ENCODE measurements at places on chromosomes 16 and 17.

GRCh38 chr16:9169094-9169493 is 77.7 kb downstream of the HAPSTR1 start:
- DNase-seq, result no peak

- DNase-seq, result no peak
Measured at GRCh38 chr16:2252806-2253148, 1.4 kb upstream of the ECI1 start.

- peak; percentile 15 for DNase-seq
Measured at GRCh38 chr16:1105888-1106620, 10.0 kb upstream of the C1QTNF8 start.

GRCh38 chr16:67084345-67085028 is 25.3 kb upstream of the PHAF1 start:
- DNase-seq, result no peak

DNA sequence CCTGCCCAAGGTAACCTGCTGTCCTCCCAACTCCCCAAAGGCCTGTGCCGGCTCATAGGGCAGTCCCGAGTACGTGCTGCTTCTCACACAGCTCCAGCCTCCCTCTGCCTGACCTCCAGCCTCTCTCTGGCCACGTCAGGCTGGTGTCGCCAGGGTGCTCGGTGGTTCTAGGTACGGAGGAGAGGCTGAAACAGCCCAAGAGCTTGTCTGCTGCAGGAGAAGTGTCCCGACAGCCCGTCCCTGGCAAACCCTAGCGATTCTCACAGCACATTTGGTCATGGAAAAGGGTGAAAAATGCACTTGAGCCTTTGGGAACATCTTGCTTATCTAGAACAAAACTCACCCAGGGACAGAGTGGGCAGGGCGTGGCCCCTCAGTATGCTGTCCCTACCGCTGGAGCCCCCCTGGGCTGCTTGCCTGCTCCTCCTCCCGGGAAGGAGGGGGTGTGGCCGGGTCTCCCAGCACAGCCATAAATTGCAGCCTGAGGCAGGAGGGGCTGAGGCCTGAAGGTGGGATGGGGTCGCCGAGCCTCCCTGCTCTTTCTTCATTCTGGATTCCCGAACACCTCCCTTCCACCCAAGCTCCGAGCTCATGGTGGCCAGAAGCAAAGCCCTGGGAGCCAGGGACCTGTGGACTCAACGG is 40.4 kb downstream of the TIMM22 start:
- no peak for DNase-seq

DNA sequence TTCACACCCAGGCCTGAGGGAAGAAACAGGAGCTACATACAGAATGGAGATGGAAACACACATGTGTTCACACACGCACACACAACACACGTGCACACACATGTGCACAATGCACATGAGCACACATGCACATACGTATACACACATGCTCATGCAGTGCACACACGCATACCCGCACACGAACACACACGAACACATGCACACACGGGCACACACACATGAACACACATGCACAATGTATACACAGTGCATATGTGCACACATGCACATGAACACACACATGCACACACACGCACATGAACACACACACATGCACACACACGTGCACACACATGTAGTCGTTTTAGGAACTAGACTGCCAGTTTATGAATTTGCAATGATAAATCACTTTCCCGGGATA is 49.3 kb upstream of the CDR2 start:
- no peak for DNase-seq

- no peak for DNase-seq
Measured at GRCh38 chr17:50763716-50764475, 3.4 kb downstream of the ANKRD40CL start.

DNA sequence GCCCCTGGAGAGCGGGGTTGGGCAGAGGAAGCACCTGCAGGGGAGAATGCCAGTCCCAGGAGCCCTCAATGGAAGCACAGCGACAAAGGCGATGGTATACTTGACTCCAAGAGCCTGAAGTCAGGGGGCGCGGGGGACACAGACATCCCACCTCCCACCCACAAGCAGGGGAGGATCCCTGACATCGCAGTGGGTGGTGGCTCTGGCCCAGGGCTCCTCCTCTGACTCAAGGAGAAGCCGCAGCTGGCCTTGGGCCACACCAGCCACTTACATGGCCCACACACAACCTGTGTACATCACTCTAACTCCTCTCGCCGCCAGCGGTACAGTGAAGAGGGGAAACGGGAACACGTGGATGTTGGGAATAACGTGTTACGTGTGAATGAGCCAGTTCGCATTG is 44.3 kb downstream of the FZD2 start:
- no peak for DNase-seq

DNA sequence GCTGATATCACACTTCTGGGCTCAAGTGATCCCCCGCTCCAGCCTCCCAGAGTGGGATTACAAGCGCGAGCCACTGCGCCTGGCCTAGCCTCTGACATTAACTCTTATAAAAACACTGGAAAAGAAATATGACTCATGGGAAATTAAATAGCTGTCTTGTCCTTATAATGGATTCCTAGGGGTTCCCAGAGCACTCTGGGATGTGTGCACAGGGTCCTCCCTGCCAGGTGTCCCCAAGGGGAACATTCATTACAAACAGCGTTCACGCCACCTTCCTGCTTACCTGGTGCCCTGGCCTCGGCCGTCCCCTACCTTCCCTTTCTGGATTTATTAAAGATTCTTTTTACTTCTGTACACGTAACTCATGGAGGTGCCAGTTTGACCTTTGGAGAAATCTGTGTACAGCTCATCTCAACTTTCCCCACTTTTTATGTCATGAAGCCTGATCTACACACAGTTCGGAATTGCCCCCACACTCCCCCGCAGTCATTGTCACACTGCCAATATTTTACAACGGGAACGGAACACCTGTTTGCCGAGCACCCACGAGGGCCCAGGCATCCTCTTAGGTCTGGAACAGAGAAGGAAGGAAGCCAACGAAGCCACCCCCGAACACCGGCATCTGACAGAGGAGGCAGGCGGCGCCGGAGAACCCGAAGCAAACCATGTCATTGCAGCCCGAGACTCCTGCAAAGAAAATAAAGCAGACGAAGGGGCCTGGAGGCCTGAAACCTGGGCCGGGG is 39.7 kb upstream of the MEAK7 start:
- no peak for DNase-seq

GRCh38 chr16:12398029-12398682 is 405.5 kb downstream of the CPPED1 start:
- DNase-seq, result no peak

DNA sequence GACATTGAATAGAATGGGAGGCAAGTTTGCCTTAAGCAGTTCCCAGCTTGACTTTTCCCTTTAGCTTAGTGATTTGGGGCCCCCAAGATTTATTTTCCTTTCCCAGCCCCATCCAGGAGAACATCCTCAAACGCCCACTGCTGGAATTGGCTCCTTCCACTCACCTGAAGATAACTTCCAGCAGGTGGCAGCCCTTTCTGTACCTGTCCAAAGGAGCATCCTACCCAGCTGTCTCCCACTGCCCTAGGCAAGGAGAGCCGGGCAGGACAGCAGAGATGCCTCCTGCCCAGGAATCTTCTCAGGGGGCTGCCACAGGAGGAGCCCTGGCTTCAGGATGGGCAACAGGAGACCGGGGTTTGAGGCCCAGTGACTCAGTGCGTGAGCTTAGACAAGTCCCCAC is 6.4 kb downstream of the CACNG5 start:
- no peak for DNase-seq

DNA sequence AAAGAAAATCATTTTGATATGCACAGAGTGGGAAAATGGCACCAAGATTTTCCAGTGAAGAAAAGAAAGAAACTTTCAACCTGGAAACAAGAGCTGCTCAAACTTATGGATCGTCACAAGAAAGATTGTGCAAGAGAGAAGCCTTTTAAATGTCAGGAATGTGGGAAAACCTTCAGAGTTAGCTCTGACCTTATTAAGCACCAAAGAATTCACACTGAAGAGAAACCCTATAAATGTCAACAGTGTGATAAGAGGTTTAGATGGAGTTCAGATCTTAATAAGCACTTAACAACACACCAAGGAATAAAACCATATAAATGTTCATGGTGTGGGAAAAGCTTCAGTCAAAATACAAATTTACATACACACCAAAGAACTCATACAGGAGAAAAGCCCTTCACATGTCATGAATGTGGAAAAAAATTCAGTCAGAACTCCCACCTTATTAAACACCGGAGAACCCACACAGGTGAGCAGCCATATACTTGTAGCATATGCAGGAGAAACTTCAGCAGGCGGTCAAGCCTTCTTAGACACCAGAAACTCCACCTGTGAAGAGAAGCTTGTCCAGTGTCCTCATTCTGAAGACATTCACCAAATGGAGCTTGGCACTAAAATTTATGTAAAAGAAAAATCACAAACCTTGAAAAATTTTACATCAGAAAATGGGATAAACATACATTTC is 12.2 kb downstream of the ZNF75A start:
- DNase-seq, result no peak

- DNase-seq, result no peak
Measured at GRCh38 chr16:12625716-12626115, 178.0 kb downstream of the CPPED1 start.

DNA sequence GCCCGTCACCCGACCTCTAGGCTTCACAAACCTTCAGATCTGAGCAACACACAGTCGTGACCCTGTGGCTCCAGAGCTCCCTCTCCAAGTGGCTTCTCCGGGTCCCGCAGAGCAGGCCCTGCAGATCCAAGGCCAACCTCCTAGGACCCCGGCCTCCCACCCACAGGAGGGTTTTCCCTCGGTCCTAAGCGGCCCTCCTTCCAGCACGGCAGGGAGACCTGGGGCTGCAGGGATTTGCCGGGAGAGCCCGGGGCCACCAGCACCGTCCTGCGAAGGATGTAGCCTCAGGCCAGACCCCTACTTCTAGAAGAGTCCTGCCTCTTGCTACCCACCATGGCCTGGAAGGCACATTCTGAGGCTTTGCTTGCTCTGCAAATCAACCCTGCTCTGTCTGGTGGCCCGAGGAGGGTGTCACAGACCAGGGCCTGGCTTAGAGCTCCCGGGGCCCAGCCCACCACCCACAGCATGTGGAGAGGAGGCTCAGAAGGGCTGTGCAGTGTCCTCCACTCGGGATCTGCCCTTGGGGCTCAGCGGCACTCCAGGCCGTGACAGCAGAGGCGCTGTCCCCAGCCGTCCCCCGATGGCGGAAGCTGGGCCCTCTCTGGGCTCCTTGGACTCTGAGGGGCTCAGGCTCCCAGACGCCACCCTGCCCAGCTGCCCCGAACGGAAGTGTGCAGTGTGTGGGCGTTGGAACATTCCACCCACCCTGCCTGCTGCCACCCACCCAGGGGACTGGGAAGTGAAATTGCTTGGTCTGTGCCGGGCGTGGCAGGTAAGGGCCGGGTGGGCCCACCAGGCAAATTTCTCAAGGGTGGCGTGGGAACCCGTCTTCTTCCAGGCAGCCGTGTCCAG is 28.8 kb upstream of the ACSF3 start:
- DNase-seq, result no peak

- no peak for DNase-seq
Measured at GRCh38 chr16:88610080-88610479, 28.3 kb upstream of the IL17C start.

- no peak for DNase-seq
Measured at GRCh38 chr16:52528393-52529065, 18.4 kb downstream of the TOX3 start.
